ENCODE measurements at places on chromosomes 6 and 20.

- DNase-seq, result peak; percentile 73
Measured at GRCh38 chr20:53162251-53162835, 190.2 kb downstream of the TSHZ2 start.

DNA sequence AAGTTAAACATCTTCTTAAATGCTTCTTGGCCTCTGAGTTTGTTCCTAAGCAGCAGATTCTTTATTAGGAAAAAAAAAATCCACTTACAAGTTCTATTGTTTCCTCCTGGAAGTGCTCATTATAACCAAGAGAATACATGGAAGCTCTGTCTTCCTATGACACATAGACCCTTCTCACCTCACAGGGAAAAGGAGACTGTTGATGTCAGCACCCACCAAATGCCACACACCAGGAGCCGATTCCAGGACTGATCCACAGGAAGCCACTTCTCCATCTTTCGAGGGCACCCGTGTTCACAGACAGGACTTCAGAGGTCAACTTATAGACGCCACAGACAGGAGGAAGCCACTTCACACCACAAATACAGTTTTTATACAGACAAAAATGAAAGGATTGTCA is 13.4 kb upstream of the BNIP5 start:
- no peak for DNase-seq

GRCh38 chr6:80930376-80930775 is 822.1 kb downstream of the TENT5A start:
- no peak for DNase-seq

- DNase-seq, result no peak
Measured at GRCh38 chr20:1661542-1662299, 4.1 kb upstream of the SIRPG start.

GRCh38 chr6:79602859-79603258 is 28.3 kb upstream of the SH3BGRL2 start:
- DNase-seq, result no peak

DNA sequence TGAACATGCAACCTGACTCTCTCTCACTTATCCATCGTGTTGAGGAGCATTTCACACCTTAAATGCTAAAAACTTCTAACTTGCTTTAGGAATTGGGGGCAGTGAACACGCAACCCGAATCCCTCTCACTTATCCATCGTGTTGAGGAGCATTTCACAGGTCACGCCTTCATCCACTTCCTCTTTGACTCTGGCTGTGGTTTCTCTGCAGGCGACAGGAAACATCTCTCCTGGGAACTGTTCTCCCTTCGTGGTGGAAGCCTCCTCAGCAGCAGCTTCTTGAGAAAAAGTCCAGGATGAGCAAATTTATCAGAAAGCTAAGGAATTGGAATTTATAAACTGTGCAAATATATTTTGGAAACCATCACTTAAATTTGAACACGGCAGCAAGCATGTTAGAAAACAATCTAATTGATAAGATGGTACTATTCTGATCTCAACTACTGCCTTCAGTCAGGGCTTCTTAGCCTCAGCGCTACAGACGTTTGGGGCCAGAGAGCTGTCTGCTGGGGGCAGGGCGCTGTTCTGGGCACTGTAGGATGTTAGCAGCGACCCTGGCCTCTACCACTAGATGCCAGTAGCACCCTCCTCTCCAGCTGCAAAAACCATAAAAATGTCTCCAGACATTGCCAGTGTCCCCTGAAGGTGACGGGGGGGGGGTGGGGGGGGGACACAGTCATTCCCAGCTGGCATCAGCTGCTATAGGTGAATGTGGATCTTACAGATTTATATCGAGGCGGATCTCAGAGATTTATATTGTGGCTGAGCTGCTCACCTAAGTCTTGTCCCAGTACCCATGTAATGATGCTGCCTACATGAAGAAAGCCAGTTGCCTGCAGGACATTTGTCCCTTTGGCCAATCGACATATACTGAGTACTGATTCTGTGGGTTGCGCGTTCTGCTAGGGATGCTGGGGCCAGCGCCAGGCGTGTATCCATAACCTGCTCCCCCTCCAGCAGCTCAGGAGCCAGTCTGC is 26.2 kb downstream of the CTCFL start:
- DNase-seq, result no peak

- no peak for DNase-seq
Measured at GRCh38 chr20:33662172-33662571, at the start of gene C20orf144. Gene C20orf144 (plus strand): TSS chr20:33662327. CDS start chr20:33662346, 19 bp downstream.

- no peak for DNase-seq
Measured at GRCh38 chr20:62598761-62599194, 43.5 kb upstream of the SLCO4A1 start.

- DNase-seq, result no peak
Measured at GRCh38 chr6:34617231-34617630, 61.1 kb upstream of the SPDEF start.

- no peak for DNase-seq
Measured at GRCh38 chr6:120214088-120214499, 864.5 kb upstream of the MAN1A1 start.

DNA sequence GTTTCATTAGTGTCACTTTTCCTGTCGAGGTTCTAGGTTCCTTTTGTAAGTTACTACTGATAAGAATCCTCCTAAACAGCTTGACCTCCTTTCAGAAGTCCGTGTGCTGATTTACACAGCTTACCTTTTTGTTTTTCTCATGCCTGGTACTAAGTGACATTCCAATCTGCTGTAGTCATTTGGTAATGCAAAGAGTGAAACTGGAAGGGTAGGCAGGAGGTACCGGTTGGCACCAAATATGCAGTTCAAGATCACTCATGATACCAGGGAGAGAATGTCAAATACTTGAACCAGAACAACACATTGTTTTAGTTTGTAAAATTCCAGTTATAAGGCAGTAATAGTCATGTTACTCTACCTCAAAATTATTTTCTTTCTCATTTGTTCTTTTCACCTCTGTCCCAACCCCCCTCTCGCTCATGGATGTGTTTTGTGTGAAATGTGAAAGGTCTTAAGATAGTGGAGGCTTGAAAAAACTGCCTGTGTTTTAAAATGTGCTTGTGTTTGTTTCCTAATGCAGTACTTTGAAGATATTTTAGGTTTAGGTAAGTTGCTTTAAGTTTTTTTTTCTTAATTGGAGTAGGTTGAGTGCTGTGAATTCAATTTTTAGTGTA is 23.2 kb downstream of the AFDN start:
- peak; percentile 90 for DNase-seq

DNA sequence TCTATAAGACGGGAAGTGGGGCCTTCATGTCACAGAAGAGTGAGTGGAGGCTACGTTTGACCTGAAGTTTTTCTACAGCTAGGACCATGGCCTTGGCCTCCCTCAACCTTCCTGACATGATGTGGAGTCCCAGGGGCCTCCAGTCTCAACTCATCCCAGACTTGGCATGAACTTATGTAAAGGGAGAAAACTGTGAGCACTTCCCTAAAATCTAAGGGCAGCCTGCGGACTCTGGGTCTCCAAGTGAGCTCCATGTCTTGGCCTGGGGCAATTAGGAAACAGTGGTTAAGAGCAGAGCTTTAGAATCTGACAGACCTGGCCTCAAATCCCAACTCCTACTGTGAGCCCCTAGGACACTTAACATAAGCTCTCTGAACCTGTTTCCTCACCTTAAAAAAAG is 182.5 kb downstream of the ZNF217 start:
- no peak for DNase-seq

- no peak for DNase-seq
Measured at GRCh38 chr6:56435326-56435725, 187.9 kb upstream of the COL21A1 start.

DNA sequence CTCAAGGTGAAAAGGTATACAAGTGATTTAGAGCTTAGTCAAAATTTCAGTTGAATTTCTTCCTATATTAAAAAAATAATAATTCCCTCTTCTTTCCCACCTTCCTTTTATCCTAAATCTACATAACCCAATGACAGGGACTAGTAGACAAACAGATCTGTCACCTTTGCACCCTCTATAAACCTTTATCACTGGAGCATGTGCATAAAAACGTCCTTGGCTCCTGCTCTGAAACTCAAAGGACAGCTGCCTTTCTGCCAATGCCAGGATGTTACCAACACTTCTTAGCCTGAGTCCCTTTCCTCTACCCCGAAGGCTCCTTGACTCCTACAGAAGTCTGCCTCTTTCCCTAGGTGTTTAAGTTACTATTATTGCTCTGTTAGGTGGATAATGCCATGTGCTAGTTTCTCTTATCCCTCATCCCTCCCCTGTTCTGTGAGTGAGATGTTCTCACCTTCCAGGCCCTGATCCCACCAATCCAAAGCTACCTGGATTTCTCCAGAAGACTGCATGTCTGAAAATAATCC is 4.3 kb downstream of the CLVS2 start:
- no peak for DNase-seq

DNA sequence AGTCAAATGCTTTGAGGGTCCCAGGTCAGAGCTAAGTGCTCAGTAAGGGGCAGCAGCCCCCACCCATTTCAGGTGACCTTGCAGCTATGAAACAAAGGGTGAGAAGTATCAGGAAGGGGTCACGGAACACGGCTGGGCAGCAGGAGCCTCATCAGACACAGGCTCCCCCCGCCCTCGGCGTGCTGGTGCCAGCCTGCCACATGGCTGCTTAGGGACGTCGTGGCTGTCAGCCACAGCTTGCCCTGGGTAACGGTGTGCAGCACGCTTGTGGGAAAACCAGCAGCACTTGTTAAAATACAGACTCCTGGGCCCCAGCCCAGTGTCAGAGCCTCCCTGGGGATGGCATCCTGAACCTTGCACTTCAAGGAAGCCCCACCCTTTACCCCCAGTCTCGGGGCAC is 39.3 kb downstream of the SSR1 start:
- DNase-seq, result peak; percentile 48

DNA sequence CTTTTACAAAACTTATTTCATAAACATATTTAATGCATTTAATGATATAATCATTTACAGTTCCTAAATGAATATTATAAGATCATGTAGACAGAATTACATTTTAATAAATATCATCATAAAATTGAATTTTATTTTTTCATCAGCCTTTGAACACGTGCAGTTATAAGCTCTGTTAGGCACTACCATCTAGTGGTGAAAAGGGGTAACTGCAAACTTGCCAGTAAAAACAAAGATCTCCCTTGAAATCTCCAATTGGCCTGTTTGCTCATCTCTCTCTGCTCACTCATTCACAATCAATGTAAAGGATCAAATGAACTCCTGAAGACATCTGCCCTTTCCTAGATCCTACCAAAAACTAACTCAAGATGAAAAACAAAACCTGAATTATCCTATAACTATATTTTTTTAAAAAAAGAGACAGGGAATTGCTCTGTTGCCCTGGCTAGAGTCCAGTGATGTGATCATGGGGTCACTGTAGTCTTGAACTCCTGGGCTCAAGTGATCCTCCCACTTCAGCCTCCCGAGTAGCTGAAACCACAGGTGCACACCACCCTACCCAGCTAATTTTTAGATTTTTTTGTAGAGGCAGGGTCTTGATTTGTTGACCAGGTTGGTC is 31.7 kb downstream of the SAMHD1 start:
- peak; percentile 11 for DNase-seq

GRCh38 chr6:7142228-7142801 is 34.6 kb downstream of the RREB1 start:
- DNase-seq, result peak; percentile 55

GRCh38 chr20:19907326-19908056 is 109.7 kb upstream of the NAA20 start:
- no peak for DNase-seq

- no peak for DNase-seq
Measured at GRCh38 chr20:5133998-5134397, 7.2 kb downstream of the CDS2 start.

DNA sequence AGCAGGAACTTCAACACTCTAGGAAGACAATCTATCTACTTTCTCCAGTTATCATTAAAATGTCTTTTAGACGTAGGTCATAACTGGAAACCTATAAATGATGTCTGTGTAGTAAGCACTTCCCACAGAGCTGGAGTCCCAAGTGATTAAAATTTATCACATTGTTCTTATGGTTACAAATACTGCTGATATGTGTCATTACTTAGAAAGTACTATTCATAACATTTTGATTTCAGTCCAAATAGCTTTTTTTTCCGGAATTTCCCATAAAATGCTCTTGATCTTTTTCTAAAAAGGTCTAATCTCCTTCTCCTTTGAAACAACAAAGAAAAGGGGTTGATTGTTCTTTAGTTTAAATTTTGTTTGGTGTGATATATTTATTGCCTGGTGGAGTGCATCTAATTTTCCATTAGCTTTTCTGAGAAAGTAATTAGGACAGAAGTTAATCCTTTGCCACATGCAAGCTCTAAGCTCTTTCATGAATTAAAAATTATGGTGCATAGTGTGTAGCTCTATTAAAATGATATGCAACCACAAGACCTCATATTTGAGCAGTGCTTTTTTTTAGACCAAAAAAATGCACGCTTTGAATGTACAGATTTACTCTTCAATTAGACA is 132.7 kb upstream of the TCF21 start:
- DNase-seq, result no peak

GRCh38 chr6:157977176-157977804 is 4.4 kb upstream of the SYNJ2 start:
- no peak for DNase-seq

DNA sequence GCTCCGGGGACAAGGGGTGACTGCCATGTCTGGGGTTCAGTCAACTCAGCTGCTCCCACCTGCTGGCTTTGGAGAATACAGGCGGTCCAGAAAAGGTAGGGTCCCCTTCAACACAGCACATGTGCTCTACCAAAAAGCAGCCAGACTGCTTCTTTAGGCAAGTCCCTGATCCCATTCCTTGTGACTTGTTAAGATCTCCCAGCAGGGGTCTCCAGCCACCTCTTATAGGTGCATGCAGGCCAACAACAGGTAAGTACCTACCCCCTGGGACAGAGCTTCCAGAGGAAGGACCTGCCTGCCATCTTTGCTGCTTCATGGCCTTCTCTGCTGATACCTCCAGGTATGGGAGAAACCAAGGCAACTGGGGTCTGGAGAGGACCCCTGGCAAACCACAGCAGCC is 106.5 kb downstream of the HACE1 start:
- no peak for DNase-seq

DNA sequence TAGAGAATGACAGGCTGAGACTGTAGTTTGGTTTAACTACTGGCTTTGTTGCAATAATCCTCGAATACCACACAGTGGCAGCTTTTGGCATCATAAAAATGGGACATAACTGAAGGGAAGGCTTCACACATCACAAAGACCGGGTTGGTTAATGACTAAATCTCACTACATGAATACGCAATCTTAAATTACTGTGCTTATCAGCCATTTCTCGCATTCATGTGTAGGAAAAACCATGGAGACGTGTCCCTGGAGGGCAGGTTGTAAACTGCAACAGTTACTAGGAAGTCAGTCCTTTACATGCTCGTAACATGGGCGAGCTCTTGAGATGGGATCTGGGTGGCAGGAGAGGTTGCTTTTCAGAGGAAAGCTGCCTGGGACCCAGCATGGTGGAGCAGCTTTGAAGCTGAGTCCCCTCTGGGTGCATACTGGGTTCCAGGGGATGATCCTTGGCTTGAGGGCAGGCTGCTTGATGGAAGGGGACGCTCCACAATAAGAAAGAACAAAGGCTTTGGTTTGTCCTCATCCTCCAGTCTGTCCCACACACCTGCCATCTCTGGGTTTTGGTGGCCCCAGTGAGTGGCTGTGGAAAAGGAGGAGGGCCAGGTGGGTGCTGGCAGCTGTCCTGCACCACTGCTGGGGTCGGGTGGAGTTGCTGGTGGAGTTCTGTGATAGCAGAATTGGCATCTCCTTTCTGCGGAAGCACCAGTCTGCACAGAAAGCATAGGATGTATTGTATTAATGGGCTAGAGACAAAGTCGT is 2.1 kb downstream of the RPS21 start:
- no peak for DNase-seq

All from kidney (tissue), 22 donors.